NCI-H524 treated with DMSO at 0.1 percent for 48 hours (cell line): ENCODE measurements at places on chromosomes 5 and 9.

DNA sequence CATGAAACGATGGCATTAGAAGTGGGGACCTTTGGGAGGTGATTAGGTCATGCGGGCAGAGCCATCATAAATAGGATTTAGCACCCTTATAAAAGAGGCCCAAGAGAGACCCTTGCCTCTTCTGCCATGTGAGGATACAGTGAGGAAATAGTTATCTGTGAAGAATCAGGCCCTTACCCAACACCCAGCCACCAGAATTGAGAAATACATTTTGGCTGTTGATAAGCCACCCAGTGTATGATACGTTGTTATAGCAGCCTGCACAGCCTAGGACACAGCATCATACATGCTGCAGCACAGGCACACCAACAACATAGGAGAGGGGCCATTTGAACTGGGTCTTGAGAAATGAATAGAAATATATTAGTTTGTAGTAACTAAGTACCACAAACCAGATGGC, 8.0 kb upstream of the MAMDC2 start:
- DNase-seq: no peak

GRCh38 chr9:82122731-82123130, 134.2 kb downstream of the SPATA31D1 start:
- DNase-seq: no peak

- DNase-seq: no peak
These were observed 158.1 kb downstream of the FER start for GRCh38 chr5:108905805-108906204.

DNA sequence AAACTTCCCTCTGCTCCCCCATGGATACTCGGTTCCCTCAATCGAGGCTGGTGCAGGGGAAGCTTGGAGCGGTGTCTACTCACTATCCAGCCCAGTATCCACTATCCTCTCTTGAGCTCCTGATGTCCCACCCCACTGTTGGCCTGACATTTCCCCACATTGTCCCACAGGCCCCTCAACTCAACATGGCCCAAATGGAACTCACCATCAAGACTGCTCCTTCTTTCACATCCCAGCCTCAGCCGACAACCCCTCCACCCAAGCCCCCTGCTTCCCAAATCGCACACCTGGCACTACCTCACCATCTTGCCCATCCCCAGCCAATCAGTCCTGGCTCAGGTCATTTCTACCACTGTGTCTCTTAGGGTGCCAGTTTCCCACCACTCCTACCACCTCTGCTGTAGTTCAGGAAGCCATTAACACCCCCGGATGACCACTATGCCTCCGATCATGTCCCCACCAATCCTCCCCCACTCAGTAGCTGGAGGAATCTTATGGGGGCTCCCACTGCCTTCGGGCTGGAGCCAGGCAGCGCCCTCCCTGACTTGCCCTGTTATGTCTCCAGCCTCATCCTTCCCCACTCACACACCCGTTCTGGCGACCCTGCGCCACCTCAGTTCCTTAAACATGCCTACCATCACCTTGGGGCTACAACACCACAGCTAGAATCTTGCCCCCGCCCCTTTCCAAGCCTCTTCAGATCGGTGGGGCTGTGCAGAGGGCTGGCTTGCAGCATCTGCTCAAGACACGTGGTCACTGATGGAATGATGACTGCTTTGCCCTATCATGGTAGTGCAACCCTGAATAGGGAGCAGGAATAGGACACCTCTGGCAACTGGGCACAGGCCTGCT, 273.6 kb downstream of the FSTL4 start:
- no peak for DNase-seq

DNA sequence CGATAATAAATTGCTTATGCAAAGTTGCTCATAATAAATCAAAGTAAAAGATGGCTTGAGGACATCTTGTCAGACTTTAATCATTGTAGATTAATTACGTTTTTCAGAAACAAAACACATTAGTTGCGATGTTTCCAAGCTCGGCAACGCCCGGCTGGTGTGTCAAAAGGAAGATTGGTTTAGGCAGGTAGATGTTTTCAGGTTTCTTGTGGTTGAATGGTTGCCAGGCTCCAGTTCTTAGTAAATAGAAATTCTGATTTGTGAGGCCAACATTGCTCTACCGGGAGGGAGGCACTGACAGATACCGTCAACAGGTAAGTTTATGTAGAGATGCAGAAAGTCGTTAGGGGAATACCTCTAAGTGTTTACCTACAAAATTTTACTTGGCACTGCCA, 280.3 kb downstream of the NPR3 start:
- no peak for DNase-seq

DNA sequence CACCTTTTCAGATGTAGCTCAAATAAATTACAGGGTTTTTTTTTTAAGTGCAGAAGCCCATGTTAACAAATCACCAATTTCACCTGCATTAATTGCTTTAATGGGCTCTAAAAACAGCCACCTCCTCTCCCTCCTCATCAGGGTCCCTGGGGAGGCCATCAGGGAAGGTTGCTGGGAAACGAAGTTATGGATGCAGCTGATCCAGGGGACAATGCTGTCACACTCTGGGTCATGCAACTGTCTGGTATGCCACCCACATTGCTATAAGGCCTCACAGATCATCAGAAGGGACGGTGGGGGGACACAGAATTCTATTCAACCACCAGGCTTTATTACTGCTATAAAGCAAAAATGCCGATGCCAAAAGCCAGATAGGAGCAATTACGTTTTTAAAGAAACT, 9.3 kb downstream of the WHRN start:
- DNase-seq: no peak

- DNase-seq: no peak
These were observed 189.6 kb upstream of the RAD23B start for GRCh38 chr9:107093365-107094060.

DNA sequence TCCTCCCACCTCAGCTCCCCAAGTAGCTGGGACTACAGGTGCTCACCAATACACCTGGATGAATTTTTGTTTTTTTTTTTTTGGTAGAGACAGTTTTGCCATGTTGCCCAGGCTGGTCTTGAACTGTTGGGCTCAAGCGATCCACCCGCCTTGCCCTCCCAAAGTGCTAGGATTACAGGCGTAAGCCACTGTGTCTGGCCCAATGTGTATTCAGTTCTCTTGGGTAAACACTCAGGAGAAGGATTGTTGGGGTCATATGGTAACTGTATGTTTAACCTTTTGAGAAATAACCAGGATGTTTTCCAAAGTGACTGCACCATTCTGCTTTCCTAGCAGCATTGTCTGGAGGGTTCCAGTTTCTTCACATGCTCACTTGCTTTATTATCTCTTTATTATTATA, 67.4 kb downstream of the TNPO1 start:
- no peak for DNase-seq

- DNase-seq: no peak
These were observed 4.6 kb upstream of the FCN1 start for GRCh38 chr9:134922066-134922931.

- DNase-seq: no peak
These were observed 16.8 kb downstream of the SEMA5A start for GRCh38 chr5:9529041-9529480.

GRCh38 chr5:109347252-109347888, 62.4 kb downstream of the PJA2 start:
- DNase-seq: peak; percentile 45

DNA sequence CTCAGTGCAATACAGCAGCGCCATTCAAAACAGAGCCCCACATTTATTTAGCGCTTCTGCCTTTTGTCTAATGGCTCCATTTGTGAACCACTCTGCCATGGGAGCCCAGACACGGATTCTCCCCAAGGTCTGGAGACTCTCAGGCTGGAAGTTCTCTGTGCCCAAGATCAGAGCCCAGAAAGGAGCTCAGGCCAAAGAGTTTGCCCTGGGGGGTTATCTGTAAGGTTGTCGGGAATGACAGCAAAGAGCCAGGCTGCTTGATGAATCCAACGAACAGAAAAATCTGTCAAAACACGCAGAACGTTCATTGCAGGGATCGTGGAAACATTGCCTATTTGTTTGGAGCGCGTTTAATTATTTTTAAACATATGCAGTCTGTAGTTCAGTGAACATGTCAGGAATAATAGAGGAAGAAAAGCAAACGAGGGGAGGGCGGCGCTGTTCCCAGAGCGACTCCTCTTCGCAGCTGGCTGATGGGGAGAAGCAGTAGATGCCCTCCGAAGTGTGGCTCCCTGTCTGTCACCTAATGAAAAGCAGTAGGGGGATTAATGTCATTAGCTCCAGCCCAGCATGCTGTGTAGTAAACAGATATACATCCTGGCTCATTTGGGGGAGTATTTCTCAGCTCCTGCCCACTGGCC, 464.9 kb upstream of the MPDZ start:
- no peak for DNase-seq
